Fibroblast of the conjunctiva (primary cell): ENCODE measurements at places on chromosomes 3 and 15.

DNA sequence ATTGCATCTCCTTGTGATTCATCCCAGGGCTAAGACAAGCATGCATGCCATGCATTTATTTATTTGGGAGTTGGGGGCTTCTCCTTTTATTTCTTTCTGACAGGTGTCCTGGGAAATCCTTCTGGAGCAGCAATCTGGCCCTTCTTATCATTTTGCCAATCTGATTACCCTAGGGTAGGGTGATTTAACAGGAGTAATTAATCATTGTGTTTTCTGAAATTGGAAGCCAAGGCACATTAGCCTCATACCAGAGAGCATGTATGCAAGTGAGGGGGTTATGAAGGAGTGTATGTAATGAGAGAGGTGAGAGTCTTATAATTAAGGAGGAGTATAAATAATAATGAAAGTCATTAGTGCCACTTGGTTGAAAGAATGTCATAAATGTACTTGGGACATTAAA, 37.4 kb upstream of the ARPP21 start:
- DNase-seq = no peak

DNA sequence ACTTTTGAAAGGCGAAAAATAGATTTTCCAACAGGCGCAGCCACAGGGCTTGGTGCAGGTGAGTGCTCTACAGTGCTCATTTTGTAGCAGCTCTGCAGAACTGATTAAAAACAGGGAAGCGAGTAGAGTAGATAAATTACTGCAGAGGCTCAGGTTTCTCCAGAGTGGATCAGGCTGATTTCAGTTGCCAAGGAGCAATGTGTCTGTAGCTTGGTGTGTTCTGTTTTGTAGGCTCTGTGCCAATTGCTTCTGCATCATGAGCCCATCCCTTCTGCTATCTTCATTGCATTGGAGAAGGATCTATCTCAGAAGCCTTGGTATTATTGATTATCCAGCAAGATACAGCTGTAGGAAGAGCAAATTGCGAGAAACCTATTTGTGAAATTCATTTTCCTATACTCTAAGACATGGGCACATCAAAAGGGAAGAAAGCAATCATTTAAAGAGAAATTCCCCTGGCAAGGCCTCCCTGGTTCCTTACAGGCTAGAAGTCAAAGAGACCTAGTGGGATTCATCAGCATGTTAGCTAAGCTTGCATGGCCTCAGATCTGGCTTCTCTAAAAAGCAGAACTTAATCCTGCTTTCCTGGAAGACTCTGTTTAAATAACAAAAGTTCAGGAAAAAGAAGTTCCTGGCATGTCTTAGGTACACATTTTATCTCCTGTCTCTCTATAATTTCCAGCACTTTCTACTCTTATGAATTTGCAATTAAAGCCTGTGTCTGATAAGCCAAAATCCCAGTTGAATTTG, 432.4 kb upstream of the ATP10A start:
- DNase-seq = no peak

GRCh38 chr3:89250742-89251141, 143.3 kb downstream of the EPHA3 start:
- DNase-seq = no peak

DNA sequence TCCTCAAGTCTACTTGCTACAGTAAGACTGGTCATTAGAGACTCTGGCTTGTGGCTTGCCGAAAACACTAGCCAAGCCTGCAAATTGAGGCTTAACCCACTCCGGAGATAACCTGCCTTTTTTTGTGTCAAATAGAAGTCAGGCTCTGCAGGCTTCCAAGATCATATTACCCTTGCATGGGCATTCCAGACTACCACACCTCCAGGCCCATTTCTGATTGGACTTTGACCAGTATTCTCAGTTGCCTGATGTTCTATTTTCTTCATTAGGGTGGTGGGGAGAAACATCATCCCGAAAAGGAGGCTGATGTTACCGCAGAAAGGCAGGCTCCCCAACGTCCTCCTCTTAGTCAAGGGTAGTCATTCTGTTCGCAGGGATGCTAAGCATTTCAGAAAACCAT, 68.1 kb upstream of the FOXP1 start:
- DNase-seq = no peak

DNA sequence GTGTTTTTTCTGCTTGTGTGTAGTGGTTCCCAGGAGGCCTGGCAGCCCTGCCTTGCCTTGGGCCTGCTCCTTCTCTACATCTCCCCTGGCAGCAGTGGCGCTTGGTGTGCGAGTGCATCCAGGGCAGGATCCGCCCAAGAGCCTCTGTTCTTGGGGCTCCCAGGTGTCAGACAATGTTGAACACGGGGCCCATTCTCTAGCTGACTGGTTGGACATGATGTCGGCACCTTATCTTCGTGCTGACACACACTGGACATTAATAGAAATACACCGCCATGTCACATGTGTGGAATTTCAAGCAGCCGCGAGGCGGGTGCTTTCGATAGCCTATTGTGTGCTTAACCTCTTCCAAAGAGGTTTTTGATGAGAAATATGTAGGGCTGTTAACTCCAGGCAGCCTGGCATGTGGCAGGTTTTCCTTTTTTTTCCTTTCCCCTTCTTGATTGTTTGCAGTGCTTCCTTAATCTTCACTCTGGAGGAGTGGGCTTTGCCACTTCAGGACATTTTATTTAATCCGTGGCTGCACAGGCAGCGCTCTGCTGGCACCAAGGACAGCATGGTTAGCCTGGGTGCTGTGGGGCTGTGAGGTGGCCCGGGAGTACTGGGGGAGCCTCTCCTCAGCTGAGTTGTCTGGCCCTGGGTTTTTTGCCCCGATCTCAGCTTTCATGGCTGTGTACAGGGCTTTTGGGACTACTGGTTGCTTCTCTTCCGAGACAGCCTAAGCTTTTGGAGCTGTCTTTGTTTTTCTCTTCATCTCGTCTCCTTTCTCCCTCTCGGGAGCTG, 42.5 kb downstream of the CHCHD6 start:
- DNase-seq = peak; percentile 12

DNA sequence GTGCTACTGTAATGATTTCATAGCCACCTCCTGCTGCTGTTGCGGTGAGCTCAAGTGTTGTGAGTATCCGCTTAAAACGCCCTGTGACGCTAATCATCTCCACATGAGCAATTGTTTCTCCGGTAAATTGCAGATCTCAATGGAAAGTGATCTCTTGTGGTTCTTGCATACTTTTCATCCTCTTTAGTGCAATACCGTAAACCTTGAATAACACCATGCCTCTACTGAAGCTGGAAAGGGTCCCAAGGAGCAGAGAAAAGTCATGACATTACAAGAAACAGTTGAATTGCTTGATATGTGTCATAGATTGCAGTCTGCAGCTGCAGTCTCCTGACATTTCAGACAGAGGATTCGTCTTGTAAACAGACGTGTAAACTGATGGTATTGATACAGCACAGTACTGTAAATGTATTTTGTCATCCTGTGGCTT, 6.0 kb upstream of the CEMIP start:
- peak; percentile 53 for DNase-seq

- peak; percentile 18 for DNase-seq
These were observed 26.0 kb upstream of the MAGEF1 start for GRCh38 chr3:184737641-184738505.

DNA sequence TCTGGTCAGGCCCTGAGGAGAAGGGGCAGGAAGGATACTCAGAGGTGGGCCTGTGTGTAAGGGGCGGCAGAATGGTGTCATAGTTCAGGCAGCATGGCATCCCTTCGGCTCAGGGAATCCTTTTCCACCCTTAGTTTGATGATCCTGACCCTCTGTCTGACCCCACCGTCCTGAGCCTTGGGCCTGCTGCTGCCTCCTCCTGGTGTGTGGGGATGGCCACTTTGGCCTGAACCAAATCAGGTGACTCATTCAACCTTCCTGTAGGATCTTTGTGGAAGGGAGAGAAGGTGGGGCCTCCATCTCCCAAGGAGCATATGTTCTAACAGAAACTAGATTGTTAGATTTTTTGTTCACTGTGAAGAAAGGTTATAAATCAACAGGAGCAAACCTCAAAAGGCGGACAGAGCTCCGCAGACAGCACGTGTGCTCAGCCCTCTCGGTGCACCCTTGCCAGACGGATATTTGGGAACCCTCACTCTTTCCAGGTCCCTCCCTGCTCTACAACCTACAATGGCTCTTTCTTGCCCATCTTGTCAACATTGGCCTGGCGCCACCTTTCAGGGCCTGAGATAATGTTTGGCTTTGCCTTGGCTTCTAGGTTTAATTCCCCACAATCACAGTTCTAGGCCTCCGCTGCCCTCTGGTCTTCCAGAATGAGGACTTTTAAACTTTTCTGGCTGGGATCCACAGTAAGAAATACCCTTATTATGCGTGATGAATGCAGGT, 21.7 kb downstream of the THSD4 start:
- DNase-seq = no peak

GRCh38 chr3:180934638-180935037, 22.2 kb downstream of the FXR1 start:
- no peak for DNase-seq

DNA sequence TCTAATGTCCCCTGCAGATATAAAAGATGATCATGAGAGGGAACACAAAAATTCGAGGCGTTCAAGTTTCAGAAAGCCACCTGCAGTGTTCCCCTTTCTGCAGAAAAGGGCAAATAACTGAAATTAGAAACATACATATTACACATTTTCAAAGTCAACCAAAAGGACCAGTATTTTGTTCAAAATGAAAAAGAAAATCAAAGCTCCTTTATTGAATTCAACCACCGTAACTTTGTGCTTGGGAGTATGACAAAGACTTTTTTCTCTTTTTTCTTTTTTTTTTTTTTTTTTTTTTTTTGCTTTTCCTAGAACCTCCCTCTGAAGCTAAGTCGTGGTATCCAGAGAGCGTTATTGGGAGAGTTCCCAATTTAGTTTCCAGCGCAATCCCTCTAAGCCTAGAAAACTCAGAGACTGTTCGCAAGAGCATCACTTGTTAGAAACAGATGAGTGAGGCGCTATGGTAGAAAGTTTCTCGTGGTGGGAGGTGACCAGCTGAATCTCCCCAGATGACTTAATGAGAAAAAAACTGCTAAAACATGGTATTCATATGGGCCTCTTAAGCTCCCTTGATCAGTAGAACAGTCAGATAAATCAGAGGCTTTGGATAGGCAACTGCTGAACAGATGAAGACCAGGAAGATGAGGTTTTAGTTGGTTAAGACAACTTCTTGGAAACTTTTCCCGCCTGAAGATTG, 77.4 kb downstream of the MB21D2 start:
- DNase-seq = no peak

GRCh38 chr3:179942553-179943075, 94.1 kb downstream of the PEX5L start:
- DNase-seq = no peak

GRCh38 chr3:141729240-141729639, 8.9 kb upstream of the RNF7 start:
- no peak for DNase-seq

GRCh38 chr3:43512754-43513404, 108.9 kb downstream of the ANO10 start:
- DNase-seq = no peak

- peak; percentile 57 for DNase-seq
These were observed 95.4 kb downstream of the PLOD2 start for GRCh38 chr3:146065573-146066006.

GRCh38 chr15:62792986-62793751, 249.4 kb upstream of the TPM1 start:
- no peak for DNase-seq

- DNase-seq = no peak
These were observed 264.6 kb downstream of the RORA start for GRCh38 chr15:60964527-60964926.

DNA sequence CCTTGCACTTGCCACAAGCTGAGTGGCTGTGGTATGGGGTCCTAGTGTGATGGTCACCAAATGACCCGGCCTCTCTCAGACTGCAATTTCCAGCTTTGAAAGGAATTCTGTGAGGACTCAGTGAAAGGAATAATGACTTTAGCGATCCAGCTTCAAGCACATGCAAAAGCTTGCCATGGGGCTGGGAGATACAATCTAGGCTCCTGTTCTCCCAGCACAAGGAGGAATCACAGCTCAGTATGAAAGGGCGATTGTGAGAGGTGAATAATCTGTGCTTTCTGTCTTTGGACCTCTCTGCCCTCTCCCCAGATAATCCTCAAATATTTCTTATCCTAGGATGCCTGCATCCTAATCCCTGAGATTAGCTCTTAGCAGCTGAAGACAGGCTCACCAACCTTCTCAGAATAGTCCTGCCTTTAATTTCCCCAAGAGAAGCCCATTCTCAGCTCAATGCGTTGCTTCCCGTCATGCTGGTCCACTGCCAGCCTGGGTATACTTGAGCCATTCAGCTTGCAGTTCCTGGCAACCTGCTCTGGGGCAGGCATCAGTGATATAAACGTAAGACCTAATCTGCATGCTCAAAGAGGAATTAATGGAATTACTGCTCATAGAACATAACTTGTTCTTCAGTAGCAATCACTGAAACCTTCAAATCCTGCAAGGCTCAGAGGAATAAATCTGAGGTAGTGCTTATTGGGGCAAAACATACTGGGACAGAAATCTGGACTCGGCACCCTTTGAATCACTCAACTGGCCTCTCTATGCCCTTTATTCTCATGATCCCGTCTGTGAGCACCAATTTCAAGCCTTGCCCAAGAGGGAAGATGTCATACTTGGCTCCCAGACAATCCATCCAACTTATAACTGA, 15.1 kb downstream of the TLNRD1 start:
- no peak for DNase-seq

DNA sequence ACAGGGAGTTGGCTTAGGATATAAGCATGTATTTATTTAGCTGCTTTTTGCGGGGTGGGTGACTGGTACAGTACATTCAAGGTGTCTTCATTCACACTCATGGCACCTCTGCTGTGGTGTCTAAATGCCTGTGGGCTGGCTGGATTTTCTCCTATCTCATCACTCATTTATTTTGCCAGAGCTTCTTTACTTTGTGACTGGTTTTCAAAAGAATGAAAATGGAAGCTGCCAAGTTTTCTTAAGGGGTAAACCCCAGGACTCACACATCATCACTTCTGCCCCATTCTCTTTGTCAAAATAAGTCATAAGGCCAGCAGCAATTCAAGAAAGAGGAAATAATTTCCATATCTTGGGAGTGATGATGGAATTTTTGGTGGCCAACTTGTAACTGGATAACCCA, 493.4 kb upstream of the ALCAM start:
- no peak for DNase-seq

DNA sequence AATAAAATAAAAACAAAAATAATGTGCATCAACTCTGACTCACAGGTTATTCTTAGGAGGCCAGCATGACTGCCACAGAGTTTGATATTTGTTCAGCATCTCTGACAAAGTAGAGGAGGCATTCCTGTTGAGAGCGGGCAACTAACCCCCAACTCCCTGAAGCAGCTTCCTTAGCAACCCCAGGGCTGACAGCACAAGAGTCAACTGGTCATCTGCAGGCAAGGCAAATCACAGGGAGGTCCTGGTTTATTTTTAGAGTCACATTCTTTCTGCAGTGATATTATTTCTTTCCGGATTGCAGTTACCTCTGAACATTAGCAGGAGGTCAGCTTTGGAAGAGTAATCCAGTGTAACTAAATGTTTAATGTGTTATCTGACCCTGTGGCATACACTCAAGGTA, 273.0 kb downstream of the PLCL2 start:
- no peak for DNase-seq
